ENCODE measurements at places on chromosomes 7 and 10.

GRCh38 chr7:22400936-22401553 is 44.1 kb upstream of the RAPGEF5 start:
- no peak for DNase-seq

DNA sequence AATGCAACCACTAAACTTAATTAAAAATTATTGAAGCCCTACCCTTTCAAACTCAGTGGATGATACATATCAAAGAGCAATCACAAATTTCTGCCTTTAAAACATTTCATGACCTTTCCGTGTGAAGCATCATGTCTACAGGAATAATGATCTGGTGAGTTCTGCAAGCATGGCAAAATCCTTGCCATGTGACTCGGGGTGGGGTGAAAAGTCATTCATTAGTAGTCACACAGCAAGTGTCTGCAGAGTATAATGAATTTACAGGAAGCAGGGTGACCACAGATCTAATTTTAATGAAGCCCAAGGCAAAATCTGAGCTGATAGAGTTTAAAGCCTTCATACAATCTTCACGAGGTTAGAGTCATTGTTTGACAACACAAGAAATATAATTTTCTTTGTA is 351.9 kb downstream of the THSD7A start:
- DNase-seq: no peak

DNA sequence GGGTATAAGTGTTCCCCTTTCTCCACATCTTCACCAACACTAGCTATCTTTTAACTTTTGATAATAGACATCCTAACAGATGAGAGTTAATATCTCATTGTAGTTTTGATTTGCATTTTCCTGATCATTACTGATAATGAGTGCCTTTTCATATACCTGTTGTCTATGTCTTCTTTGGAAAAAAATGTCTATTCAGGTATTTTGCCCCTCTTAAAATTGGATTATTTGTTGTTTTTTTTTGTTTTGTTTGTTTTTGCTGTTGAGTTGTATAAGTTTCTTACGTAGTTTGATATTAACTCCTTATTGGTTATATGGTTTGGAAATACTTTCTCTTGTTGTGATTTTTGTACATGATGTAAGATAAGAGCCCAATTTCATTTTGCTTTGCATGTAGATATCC is 214.7 kb downstream of the MALRD1 start:
- DNase-seq: no peak

- DNase-seq: no peak
These were observed 338.8 kb downstream of the ELMO1 start for GRCh38 chr7:37109843-37110242.

GRCh38 chr7:144814299-144814698 is 21.6 kb downstream of the TPK1 start:
- no peak for DNase-seq

DNA sequence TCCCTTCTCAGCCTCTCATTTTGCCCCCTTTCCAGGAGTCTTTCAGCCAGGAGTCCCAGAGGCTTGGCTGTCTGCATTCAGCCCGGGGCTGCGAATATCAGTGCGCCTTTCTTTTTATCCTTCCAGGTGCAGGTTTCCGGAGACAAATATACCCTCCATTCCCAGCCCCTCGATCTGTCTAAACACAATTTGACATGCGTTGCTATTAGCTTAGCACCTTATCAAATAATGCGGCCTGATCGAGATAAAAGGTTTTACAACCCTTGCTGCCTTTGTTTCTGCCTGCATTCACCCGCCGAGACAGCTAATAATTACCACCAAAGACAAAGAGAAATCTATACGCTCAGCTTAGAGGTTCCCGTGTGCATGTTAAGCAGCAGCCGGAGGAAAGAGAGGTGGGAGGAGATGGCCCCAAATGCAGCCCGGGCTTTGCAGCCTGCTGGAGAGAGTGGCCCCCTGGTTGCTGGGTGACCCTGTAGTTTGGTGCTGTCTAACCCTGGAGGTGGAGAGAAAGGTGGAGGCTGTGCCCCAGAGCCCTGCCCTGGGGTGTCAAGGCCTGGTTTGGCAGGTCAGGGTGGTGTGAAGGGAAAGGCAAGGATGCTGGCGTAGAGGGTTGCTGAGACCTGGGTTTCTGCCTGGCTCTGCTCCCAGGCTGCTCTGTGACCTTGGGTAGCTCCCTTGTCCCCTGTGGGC is 185.3 kb downstream of the RPS24 start:
- no peak for DNase-seq

DNA sequence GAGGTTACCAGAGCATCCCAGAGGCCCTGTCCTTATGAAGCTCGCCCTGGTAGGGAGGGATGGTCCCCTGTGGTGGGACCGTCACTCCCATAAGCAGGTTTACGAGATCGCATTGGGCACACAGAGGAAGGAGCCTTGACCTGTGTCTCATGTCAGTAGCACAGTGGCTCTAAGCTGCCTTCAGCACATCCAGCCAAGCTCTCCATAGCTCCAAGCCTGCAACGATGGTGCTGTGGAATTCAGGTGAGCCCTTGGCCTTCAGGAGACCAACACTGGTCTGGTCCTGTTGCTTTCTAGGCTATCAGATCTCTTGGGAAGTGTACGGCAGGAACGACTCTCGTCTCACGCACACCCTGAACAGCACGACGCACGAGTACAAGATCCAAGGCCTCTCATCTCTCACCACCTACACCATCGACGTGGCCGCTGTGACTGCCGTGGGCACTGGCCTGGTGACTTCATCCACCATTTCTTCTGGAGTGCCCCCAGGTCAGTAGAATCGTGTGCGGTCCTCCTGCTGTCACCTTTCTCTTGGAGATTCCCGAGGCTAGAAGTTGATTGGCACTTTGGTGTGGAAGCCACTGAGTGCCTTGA is 605.3 kb upstream of the FOXK1 start:
- DNase-seq: no peak

GRCh38 chr7:157017603-157018327 is 7.3 kb upstream of the MNX1 start:
- no peak for DNase-seq

DNA sequence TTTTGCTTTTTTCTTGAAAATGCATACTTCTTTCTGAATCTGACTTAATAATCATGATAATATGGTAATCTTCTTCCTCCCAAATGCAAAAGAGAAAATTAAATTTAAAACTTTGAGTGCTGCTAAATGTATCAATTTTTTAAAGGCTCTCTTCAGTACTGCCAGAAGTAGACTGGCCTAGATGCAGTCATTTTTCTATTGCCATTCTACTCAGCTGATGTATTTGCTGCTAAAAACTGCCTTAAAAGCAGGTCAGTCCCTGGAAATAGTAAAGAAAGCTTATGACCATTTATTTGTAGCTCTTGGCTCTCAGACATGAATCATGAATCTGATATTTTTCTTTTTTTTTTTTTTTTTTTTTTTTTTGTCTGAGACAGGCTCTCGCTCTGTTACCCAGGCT is 28.5 kb downstream of the NAPEPLD start:
- no peak for DNase-seq

DNA sequence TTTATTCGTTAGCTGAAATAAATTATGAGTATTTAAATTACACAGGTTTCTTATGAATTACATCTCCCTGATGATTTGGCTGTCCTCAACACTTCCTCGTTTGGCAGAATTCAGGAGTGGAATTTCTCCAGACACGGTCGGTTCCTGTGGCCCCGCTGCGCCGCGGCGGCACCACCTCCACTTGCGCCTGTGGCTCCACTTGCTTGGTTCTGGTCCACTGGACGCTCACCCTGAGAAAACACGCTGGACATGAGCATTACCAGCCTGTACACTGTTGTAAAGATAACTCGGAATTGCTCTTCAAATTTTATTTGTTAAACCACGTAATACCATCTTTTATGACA is 85.3 kb downstream of the ZNF33B start:
- no peak for DNase-seq

DNA sequence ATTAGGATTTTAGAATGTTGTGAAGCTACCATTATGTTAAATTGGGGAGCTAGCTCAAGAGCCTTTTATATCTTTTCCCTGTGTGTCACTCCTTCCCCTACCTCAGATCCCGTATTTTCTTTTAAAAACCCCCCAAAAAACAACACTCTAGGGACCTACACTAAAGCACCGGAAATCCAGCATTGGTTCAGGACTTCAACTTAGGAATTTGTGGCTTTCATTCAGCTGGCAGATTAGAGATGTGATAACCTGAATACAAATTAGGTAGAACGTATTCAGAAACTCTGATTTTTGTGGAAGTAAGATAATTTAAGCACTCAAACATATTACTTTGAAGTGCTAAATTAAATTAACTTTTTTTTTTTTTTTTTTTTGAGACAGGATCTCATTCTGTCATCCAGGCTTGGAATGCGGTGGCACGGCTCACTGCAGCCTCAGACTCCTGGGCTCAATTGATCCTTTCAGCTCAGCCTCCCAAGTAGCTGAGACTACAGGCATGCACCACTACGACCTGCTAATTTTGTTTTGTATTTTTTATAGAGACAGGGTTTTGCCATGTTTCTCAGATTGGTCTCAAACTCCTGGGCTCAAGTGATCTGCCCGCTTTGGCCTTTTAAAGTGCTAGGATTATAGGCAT is 6.8 kb downstream of the TBC1D12 start:
- DNase-seq: no peak

DNA sequence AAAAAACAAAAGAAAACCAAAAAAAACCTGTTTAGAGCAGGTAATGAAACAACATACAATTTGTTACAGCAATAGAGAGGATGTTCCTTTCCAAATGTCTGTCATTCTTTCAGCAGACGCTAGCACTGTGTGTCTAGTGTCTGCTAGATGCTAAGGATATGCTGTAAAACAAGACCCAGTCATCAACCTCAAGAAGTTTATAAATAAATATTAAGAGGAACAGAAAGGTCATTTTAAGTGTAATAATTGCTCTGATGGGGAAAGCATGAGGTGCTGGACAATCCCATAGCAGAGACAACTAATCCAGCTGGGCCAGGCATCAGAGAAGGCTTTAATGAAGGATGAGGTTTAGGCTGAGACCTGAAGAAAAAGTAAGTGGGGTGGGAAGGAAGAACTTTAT is 23.3 kb upstream of the ASCC1 start:
- DNase-seq: no peak

- no peak for DNase-seq
These were observed 14.2 kb downstream of the EBF3 start for GRCh38 chr10:129949891-129950291.

- DNase-seq: no peak
These were observed 242.6 kb upstream of the ZNF32 start for GRCh38 chr10:43891241-43891640.

GRCh38 chr7:136640977-136641376 is 227.5 kb upstream of the CHRM2 start:
- DNase-seq: no peak

DNA sequence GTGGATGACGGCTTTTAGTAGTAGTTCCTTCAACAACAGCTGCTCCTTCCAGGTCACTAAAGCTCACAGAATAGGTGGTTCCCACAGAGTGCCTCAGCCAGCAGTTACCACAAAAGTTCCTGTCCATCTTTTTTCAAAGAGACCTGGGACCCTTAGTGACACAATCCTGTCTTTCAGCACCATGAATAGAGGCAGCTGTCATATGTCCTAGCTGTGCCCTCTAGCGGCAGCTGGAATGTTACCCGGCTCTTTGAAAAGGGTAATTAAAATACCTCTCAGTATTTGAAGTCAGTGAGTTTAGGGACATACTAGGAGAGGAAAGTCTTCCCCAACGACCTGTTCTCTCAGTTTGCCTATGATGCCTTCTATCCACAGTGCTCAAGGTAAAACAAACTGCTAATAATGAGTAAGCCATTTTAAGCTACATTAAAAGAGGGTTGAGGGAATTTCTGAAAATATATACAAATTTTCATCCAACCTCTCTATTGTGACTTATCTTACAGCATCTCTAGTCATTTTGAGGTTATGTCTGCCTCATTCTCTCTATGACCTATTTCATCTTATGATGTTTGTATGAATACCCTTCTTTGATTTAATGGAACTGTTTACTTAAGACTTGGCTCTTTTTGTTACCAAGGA is 290.8 kb downstream of the NXPH1 start:
- no peak for DNase-seq

- DNase-seq: no peak
These were observed 8.8 kb downstream of the PFKP start for GRCh38 chr10:3076138-3076537.

DNA sequence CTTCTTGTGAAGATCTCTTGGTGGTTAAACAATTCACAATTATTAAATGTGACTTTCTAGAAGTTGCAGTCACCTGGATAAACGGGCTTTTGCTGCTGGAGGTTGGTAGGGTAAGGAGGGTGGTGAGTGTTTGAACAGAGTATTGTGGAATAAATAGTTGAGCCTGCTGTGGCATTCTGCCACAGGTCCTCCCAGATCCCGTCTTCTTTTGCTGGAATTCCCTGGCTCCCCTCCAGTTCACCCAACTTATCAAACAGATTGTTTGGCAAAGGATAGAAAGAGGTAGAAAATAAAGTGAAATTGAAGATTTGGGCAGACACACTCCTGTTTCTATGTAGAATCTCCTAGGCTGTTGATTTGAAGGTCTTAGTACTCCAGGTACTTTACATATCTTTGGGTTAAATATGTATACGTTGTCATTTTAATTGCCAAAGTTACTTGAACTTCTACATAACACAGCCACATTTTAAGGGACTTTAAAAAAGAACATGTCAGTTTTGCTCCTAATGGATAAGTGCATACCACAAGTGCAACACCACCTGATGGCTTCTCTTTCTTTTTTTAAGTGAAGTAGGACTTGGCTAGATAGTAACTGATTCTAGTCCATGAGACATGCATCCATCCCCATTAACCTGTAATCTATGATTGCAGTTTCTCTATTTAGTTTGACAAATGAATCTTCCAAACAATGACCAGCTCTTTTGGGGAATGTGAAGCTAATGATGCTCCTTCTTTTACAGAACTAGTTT is 83.0 kb downstream of the ARL4A start:
- DNase-seq: no peak

DNA sequence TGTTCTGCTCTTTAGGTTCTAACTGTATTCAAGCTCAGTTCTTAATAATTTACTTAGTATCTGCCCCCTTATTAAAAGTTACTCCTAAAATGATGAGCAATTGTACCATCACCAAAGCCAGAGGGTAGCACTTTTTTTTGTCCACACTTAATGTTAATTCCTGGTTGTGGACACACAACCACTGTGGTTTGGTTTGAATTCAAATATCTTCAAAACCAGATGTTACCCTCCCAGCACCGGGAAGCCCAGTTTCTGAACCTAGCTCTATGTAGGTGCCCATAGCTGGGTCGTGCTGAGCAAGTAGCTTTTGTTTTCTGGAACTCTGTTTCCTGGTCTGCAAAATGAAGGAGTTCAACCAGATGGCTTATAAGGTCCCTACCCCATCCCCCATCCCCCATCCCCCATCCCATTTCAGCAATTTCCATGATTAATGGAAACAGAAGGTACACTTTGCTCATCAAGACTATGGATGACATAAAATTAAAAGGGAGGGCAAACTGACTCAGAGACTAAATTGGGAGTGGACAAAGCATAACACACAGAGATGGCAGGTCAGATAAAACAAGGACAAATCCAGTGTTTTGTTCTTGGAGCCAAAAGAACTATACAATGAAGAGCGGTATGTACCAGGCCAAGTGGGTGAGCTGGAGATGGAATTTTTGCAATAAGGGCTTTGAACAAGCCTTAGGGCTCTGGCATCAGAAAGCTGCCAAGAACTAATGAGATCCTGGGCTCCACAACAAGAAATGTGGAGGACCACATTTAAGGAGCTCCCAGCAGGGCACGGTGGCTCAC is 56.7 kb downstream of the DLG5 start:
- no peak for DNase-seq

- no peak for DNase-seq
These were observed 99.1 kb downstream of the NRP1 start for GRCh38 chr10:33235251-33235884.
